T-helper 1 cell treated with Interleukin-12 subunit alpha and Interleukin-12 subunit beta and Interleukin-4 antibody, amounts not matched to agents 30 ng/mL and 1 ng/mL, for 36 hours (primary cell): ENCODE measurements at places on chromosomes 6 and 20. TPM values are rescaled to one million over a fixed set of nuclear protein-coding genes. Genes with fewer than 3 reads are reported as not detected.

HTR1E gene
- total RNA-seq, result not detected in 2 replicates

KCNS1 gene
- total RNA-seq, result 0.12 and 0.32 TPM in 2 replicates

RAMACL gene
- total RNA-seq, result 0.22 and 0.39 TPM in 2 replicates

HSPA1L gene
- 3.7 TPM in 2 replicates for total RNA-seq

CD24 gene
- 0.12 and 0.39 TPM in 2 replicates for total RNA-seq

GRM4 gene
- not detected in 2 replicates for total RNA-seq

APOBEC2 gene
- total RNA-seq, result not detected in 2 replicates

TSHZ2 gene
- total RNA-seq, result 28.4 and 29.4 TPM in 2 replicates

PNPLA1 gene
- total RNA-seq, result not detected in 2 replicates

C20orf141 gene
- total RNA-seq, result not detected in 2 replicates

SLC13A3 gene
- total RNA-seq, result 0.12 and 0.17 TPM in 2 replicates

SLC52A3 gene
- total RNA-seq, result not detected in 2 replicates

FAM50B gene
- 9.5 and 10.2 TPM in 2 replicates for total RNA-seq

LRRC73 gene
- 0.10 and 0.27 TPM in 2 replicates for total RNA-seq

SYCP2 gene
- total RNA-seq, result 7.0 and 7.6 TPM in 2 replicates

SOX18 gene
- total RNA-seq, result 1.8 and 2.2 TPM in 2 replicates

FOXP4 gene
- 5.8 and 6.1 TPM in 2 replicates for total RNA-seq

BHLHE23 gene
- total RNA-seq, result not detected in 2 replicates

PROKR2 gene
- total RNA-seq, result not detected in 2 replicates

MLIP gene
- total RNA-seq, result not detected in 2 replicates

APCDD1L gene
- not detected in 2 replicates for total RNA-seq

DTD1 gene
- 20.1 and 22.7 TPM in 2 replicates for total RNA-seq

CEP85L gene
- 50.3 and 57.6 TPM in 2 replicates for total RNA-seq

HUS1B gene
- total RNA-seq, result 2.6 and 2.7 TPM in 2 replicates

GGTLC1 gene
- total RNA-seq, result not detected in 2 replicates
